NCI-H2227 treated with DMSO at 0.1 percent for 48 hours (cell line): ENCODE measurements at places on chromosomes 6 and 20.
A peak's percentile ranks its signal among the peaks of the same experiment; 100 is the strongest.

DNA sequence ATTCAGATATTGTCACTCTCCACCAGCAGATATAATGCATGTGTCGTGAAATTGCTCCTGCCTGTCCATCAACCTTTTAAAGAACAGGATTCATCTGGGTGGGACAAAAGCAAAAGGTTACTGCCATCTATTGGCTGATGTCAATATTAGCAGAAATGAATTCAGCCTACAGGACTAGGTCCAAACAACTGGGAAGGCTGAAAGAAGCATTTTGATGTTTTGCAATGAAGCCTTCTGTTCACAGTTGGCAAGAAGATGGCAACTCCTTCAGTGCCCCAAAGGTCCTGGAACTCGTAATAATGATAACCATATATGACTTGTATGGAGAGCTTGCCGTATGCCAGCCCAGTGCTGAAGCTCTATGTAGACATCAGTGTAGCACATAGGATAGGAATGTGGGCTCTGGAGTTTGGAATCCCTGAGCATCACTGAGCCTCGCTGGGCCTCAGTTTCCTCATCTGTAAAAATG, 7.5 kb downstream of the BCAS1 start:
- peak; percentile 52 for DNase-seq

DNA sequence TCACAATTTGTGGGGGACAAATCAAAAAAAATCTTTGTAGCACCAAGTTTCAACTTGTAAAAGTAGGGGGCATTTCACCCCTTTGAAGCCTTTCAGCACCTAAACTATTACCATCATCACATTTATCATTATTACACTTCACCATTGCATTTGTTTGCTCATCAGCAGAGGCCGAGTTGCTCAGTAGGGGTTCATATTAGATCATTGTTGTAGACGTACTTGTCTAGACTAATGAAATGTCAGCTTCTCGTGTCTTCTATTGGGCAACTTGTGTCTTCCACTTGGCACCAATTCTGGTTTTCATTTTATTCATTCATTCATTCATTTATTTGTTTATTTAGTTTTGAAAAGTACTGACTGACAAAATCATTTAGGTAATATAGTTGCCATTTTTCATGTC, 338.3 kb upstream of the KCNQ5 start:
- DNase-seq, result no peak

GRCh38 chr20:51340451-51340840, 202.1 kb downstream of the NFATC2 start:
- DNase-seq, result no peak

DNA sequence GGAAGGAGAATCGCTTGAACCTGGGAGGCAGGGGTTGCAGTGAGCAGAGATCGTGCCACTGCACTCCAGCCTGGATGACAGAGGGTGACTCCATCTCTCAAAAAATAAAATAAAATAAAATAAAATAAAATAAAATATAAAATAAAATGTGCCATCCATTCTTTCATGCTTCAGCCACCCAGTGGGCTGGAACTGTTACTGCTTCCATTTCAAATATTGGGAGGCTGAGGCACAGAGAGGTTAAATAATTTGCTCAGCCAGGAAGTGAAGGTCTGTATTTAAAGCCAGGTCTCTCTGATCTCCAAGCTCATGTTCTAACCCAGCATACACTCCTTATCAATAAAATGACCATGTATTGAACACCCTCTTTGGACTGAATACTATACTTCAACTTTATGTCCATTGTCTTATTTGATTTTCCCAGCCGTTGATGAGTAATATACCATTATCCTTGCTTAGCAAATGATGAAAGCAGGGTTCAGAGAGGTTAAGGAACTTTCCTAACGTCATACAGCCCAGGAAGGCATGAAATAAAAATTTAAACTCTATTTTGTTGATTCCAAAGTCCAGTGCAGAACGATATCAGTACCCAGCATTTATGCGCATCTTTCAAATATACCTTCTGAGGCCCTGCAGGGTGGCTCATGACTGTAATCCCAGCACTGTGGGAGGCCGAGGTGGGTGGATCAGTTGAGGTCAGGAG, 25.8 kb upstream of the SLC9A8 start:
- no peak for DNase-seq

DNA sequence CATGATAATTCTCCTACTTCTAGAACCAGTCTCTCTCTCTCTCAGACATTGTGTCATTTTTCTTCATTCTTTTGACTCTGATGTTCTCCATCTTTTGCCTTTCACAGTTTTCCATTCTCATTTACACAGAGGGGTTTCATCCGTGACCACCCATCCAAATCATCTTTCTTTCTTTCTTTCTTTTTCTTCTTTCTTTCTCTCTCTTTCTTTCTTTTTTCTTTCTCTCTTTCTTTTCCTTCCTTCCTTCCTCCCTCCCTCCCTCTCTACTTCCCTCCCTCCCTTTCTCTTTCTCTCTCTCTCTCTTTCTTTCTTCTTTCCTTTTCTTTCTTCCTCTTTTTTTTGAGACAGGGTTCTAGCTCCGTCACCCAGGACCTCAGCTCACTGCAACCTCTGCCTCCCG, 19.9 kb upstream of the SASH1 start:
- no peak for DNase-seq

GRCh38 chr6:119986934-119987549, 637.5 kb upstream of the MAN1A1 start:
- DNase-seq, result no peak

DNA sequence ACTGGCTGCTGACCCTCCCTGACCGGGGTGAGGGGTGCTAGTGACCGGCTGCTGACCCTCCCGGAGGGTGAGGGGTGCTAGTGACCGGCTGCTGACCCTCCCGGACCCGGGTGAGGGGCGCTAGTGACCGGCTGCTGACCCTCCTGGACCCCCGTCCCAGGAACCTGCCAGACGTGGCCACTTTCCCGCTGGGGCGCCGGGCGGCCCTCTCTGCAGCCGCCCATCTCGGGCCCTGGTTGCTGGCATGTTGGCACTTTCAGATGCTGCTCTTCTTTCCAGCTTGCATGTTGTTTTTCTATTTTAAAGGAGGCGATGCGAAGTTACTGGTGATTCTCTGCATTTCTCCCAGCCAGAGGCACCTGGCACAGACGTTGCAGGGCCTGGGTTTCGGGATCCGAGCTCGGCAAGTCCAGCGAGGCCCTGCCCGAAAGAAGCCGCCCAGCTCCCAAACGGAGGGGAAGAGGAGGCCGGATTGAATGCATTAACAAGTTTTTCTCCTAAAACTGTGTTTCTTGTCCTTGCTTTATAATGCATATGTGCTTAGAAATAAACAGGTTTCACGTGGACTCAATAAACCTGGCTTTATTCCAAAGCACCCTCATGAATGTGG, 34.4 kb downstream of the FRMD1 start:
- DNase-seq, result no peak

DNA sequence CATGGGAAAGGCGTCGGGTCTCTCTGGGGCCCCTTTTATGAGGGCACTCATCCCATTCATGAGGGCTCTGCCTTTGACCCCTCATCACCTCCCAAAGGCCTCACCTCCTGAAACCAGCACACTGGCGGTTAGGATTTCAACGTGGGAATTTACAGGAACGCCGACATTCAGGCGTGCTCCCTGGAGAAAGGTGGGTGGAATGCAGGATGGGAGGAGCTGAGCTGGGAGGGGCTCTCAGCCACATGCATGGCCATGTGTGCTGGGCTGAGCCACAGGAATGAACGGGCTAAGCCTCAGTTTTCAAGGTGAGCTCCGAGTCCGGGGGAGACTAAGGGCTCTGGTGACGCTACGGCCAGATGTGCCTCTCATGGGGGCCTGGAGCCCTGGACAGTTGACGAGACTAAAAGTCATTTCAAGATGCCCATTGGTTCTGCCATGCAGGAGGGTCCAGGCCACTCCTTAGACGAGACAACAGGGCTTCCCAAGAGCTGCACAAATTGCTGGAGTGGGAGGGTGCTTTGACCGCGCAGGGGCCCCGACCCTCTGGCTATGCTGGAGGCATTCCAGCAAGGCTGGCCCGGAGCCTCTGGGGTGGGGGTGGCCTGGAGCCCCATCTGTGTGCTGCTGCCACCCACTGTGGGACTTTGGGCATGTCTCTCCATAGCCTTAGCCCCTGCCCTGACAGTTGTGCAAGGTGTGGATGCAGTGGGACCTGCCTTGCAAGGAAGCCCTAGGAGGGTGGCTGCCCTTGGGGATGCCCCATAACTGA, 3.8 kb upstream of the ARFGAP1 start:
- no peak for DNase-seq

DNA sequence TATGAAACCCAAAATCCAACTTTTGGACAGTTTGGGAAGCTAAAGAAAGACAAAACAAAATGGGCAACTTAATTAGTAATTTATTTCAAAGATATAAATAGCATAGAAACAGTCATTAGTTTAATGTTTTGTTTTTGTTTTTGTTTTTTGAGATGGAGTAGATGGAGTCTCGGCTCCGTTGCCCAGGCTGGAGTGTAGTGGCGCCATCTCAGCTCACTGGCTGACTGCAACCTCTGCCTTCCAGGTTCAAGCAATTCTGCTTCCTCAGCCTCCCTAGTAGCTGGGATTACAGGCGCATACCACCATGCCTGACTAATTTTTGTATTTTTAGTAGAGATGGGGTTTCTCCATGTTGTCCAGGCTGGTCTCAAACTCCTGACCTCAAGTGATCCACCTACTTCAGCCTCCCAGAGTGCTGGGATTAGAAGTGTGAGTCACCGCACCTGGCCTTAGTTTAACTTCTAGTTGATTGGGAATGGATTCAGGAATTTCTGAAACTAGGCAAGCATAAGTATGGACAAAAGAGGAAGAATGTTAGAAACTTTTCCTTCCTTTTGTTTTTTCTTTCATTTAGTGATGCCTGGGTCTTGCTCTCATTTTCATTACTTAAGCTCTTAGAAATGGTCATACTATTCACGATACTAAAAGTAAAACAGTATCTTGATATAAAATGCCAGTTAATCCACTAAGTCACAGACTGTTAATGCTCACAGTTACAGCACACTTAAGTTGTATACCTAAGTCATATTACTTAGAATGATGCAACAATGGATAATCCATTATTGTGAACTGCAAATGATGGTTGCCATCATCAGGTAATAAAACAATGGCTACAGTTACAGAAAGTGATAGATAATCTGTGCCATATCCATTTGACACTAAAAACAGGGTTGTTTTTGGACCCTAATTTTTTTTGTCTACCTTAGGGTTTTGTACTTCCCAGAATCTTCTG, 8.2 kb downstream of the SENP6 start:
- DNase-seq, result no peak

DNA sequence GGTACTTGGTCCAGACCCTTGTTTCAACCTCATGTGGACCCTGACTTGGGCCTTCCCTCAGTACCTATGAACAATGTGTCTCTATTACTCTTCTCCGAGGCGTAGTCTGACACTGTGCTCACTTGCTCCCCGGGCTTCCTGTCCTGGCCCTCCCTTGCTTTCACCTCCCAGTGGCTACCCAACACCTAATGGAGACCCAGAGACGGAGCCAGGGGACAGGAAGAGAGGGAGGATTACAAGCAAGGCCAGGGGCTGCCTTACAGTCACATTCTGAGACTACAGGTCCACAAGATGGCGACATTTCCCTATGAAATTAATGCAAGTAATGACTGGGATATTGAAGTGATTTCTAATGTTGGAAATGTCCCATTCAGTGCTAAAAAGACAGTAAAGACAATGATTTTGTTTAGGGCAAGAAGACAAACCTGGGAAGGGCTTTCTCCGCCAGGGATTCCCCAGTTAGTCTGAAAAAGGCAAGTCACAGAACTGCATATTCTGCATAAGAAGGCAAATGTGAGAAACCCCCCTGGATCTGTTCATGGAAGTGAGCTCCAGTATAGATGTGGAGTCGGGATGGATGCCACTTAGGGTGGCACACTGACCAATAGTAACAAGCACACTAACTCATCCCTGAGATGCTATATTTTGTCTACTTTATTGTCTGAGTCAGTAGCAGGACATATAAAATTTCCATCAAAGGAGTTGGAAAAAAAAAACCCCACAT, 44.0 kb upstream of the ZBTB24 start:
- DNase-seq, result peak; percentile 65

DNA sequence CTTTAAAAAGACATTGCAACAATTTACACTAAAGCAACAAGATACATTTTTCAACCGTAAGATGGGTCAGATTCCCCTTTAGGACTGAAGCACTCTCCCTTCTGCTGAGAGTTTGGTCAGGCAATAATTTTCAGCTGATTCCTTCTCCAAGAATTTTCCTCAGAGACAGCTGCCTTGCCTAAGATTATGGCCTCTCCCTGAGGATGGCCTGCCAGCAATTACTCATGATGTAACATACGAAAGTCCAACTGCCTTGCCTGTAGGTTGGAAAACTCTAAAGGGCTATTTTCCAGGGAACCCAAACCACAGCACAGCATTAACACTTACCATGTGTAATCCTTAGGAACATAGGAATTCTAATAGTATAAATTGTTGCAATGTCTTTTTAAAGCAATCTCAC, 229.1 kb upstream of the FLRT3 start:
- DNase-seq, result no peak

DNA sequence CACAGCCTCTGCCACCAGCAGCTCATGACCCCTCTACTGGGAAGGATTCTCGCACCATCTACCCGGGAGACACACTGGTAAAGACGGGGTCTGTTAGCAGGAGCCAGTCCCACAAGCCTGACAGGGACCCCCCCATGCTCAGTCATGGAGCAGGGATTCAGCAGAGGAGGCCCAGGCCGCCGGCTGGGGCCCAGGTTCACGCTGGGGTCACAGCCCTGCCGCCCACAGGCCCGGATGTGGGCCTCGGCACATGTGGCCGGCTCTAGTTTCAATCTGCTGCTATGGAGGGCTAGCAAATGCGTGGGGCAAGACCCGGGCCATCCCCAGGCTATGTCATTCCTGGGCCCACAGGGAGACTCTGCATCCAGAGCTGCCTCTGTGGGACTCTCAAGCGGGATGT, 25.1 kb downstream of the PXDC1 start:
- no peak for DNase-seq

GRCh38 chr6:155093430-155093829, 98.3 kb downstream of the TIAM2 start:
- no peak for DNase-seq

DNA sequence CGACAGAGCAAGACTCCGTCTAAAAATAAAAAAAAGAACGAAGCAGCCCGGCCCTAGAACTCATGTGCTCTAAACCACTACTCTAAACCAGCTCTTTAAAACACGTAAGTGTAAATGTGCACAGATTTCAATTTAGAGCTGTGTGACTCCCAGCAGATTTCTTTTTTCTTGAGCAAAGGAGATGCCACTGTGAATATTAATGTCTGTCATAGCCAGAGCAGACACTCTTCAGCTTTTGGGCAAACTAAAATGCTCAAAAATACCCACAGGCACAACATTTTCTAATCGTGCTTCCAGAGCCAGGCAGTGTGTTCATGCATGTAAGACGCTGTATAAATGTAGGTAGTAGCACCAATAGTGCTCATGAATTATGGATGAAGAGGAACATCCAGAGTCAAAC, 218.9 kb upstream of the PLCB4 start:
- DNase-seq, result no peak

- no peak for DNase-seq
Measured at GRCh38 chr20:58634521-58635278, 16.4 kb upstream of the STX16 start.

GRCh38 chr6:52416629-52417151, 3.5 kb upstream of the EFHC1 start:
- DNase-seq, result peak; percentile 5

GRCh38 chr6:162674452-162674851, 53.1 kb downstream of the PRKN start:
- DNase-seq, result no peak

- DNase-seq, result no peak
Measured at GRCh38 chr20:17856024-17856564, 112.5 kb downstream of the SNX5 start.

GRCh38 chr6:11672669-11673068, 105.9 kb downstream of the ADTRP start:
- DNase-seq, result no peak
